NCI-H187 (cell line): ENCODE measurements at places on chromosomes 11 and 22.

DNA sequence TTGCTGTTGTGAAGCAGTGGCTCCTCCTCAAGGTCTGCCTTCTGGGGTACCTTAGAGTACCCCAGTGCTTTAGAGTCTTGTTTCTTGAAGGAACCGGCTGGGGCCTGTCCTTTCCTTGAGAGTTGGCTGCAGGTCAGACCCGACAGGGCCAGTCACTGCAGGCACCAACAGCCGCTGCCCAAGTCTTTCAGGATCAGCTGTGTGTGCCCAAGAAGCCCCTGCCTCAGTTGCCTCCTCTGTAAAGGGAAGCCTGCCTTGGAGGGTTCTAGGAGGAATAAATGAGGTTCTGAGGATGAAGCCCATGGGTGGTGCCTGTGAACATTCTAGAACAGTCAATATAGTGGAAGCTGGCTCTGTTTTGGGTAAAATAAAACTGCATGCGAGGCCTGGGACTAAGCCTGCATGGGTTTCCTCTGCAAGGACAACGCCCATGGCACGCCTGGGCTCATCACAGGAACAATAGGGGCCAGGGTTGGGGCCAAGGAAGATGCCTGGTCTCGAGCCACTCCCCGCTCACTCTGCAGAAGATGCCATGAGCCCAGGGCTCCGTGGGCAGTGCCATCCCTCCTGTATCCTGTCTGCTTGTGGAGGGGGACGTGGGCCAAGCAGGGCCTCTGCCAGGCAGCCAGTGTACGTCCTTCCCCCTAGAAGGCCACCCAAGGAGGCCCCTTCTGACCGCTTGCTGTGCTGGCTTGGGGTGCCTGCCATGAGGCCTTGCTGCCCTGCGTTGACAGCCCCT, 81.6 kb downstream of the MED15 start:
- DNase-seq: no peak

DNA sequence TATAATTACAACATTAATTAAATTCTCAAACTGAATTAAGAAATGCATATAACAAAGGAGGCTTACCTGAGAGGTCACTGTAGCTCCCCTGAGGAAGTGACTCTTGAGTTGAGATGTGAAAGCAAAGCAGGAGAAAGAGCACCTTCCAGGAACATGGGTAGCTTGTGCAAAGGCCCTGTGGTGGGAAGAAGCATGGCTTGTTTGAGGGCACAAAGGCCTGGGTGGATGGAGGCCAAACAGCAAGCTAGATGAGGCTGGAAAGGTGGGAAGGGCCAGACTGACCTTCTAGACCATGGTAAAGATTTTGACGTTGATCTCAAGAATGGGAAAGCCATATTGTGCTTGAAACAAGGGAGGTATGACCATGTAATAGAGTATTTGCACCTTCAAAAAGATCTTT, 155.1 kb downstream of the PKNOX2 start:
- no peak for DNase-seq

GRCh38 chr11:102614485-102614884, 10.6 kb downstream of the MMP20 start:
- DNase-seq: no peak

DNA sequence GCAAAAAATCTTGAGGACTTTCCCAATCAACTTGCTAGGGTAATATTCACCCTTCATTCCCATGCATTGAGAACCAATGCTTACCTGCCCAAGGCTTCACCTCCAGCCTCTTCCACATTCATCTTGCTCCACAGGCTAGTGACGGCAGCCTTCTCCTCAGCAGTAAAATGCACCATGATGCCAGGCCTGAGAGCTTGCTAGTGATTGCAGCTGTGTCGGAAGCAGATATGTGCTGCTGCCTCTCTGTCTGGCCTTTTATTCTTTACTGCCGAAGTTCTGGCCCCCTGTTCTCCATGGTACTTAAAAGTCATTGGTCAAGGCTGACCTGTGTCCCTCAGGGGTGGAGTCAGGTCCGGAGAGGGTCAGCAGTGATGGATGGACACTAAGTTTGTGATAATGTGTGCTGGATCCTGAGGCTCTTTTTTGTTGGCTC, at the start of gene HBE1:
Gene HBE1, minus strand, starts transcription at position 231 of the 433 bp plus-strand sequence. Its CDS starts 55 bp downstream, at position 176.
- no peak for DNase-seq

GRCh38 chr11:75462117-75462653, 29.2 kb upstream of the KLHL35 start:
- DNase-seq: no peak

GRCh38 chr11:62573006-62573591, 592 bp downstream of the EEF1G start:
- DNase-seq: no peak

GRCh38 chr22:30940685-30941362, 27.8 kb downstream of the MORC2 start:
- DNase-seq: no peak

DNA sequence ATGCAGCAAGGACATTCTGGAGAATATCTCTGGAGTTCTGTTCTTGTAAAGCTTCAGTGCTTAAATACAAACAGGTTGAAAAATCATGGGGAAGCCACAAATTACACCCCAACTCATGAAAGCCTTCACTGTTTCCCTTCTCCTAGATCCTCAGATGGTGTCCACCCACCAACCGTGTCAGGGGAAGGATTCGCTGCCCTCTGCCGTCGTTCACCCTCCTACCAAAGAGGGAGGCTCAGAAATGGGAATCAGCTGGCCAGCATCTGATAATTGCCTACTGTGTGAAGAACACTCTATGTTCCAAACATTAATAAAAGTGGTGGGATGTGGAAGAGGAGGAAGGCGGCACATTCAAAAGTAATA, 7.4 kb upstream of the HEPACAM start:
- DNase-seq: no peak

- DNase-seq: no peak
Measured at GRCh38 chr11:70637186-70637800, 239.0 kb downstream of the CTTN start.

DNA sequence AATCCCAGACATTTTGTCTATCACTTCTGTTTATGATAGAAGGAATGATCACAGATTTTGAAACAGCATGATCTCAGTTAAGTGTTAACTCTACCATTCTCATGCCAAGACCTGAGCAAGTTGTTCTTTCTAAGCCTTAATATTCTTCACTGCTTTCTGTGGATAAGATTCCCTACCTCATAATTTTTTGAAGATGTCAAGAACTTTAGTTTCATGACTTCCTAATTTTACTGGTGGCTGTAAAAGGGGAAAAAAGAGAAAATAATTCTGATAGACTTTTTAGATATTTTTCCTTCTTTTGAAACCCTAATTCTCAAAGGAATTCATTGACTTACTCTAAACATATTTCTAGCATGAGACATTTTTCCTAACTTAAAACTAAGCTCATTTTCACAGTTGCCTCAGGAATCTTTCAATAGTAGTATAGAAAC, 520.0 kb upstream of the LUZP2 start:
- no peak for DNase-seq

DNA sequence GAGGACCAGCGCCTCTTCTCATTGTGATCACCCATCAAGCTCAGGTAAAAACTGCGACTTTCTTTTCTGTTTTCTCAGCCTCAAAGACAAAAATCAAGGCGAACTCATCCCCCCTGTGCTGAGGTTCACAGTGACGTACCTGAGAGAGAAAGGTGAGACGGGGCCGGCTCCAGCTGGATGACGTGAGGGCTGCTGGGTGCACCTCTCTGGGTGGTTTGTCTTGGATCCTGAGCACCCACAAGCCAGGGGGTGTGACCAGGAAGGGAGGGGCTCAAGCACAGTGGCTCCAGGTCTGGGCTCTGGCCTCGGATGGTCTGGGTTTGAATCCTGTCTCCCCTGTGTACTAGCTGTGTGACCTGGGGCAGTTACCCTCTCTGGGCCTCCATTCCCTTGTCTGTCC, 92.8 kb downstream of the ARHGAP8 start:
- DNase-seq: no peak

- DNase-seq: no peak
Measured at GRCh38 chr11:69136471-69136870, 19.3 kb upstream of the SMIM38 start.

- DNase-seq: no peak
Measured at GRCh38 chr11:132576706-132577105, 955.6 kb downstream of the OPCML start.

DNA sequence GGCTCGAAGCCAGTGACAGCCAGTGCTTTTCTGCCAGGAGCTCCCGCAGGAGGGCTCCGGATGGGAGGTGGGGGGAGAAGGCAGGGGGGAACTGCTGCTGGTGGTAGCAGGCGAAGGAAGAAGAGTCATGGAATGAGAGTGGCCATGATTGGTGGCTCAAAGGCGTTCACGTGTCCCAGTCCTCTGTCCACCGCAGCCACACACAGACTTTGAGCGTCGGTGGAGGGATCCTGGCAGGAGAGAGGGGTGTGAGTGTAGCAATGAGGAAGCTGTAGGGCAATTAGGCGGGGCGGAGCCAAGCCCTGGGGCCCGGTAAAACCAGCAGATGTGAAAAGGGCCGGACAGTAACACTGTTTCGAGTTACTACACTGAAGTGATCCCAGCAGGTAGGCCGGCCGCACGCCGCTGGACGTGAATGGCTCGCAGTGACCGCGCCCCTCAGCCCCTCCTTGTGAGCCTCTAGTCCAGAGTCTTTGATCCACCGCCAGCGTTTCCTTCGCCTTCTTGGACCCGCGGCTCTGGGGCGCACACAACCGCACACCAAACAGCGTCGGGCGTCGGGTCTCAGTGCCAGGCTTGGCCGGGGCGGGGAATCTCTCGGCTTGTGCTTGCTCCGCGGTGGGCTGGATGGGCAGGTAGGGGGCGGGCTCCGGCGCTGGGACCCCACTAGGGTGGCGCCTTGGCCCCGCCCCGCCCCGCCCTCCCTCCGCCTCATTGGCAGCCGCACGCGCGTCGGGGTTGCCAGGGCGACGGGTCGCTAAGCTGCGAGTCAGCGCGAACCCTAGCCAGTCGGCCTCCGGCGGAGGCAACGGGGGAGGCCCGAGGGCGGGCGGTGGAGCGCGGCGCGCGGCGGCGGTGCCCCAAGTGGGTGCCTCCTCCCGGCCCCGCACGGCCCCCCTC, at the start of gene LRRC10B:
Gene LRRC10B, plus strand, starts transcription at position 788 of the 900 bp plus-strand sequence. CDS start 250 bp downstream, outside the sequence.
- no peak for DNase-seq

GRCh38 chr11:107799218-107799859, 59.2 kb downstream of the SLC35F2 start:
- no peak for DNase-seq

- no peak for DNase-seq
Measured at GRCh38 chr22:24437741-24438328, 10.4 kb downstream of the ADORA2A start.

- DNase-seq: no peak
Measured at GRCh38 chr22:39959640-39960447, at the start of gene TMA7B. TMA7B (plus strand) TSS chr22:39960397; CDS start chr22:39964375, 3,978 bp downstream.

DNA sequence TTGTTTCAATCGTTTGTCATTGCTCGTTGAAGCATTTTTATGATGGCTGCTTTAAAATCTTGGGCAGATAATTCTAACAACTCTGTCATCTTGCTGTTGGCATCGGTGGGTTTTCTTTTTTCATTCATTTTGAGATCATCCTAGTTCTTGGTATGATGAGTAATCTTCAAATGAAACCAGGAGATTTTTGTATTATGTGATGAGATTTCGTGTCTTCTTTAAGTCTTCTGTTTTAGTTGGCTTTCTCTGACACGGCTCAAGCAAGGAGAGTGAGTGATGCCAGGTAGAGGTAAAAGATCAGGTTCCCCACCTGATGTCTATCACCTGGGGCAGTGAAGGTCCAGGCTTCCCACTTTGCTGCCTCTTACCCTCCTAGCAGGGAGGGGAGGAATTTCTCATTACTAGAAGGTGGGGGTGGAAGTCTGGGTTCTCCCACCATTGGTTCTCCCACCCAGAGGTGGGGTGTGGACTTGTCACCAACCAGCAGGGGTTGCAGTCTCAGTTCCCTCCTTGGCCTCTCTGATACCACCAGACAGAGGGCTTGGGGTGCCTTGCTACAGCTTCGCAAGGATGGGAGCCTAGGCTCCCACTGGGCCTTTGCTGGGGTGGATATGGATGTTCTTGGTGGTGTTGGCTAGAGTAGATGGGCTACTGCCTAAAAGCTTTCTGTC, 12.9 kb downstream of the CDC45 start:
- DNase-seq: no peak

DNA sequence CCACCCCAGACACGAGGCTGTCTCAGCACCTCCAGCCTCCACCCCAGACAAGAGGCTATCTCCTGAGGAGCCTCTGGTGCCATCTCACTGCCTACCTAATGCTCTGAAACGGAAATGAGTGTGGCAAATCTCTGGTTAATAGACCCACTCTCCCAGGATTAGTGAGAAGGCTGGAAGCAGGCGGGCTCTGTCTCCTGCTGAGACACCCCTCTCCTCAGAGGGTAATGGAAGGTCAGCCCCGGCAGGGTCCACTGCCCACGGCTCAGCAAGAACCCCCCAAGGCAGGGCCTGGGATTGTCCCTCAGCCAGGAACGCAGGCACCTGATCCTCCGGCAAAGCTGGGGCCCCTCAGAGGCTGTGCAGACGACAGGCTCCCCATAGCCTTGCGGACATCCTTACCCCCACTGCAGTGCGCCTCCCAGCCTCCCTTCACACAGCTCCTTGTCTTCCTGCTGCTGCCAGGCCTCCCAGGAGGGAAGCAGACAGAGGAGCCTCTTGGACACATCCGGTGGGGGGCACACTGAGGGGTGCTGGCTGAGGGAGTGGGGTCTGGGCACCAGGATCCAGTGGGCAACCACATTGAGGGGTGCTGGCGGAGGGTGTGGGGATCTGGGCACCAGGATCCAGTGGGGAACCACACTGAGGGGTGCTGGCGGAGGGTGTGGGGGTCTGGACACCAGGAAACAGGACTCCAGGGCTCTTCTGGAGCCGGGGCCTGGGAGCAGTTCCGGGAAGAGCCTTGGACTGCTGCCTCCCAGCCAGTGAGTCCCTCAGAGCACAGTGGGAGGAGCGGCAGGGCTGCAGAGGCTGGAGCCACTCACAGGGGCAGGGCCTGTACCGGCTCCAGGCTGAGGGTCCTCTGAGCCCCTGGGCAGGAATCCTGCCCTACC, 13.1 kb downstream of the CHID1 start:
- no peak for DNase-seq

GRCh38 chr22:40718250-40719204, 39.2 kb downstream of the MCHR1 start:
- no peak for DNase-seq

GRCh38 chr11:74681686-74682651, 49.3 kb downstream of the CHRDL2 start:
- DNase-seq: no peak

- no peak for DNase-seq
Measured at GRCh38 chr11:44782478-44782877, 55.7 kb downstream of the TSPAN18 start.

DNA sequence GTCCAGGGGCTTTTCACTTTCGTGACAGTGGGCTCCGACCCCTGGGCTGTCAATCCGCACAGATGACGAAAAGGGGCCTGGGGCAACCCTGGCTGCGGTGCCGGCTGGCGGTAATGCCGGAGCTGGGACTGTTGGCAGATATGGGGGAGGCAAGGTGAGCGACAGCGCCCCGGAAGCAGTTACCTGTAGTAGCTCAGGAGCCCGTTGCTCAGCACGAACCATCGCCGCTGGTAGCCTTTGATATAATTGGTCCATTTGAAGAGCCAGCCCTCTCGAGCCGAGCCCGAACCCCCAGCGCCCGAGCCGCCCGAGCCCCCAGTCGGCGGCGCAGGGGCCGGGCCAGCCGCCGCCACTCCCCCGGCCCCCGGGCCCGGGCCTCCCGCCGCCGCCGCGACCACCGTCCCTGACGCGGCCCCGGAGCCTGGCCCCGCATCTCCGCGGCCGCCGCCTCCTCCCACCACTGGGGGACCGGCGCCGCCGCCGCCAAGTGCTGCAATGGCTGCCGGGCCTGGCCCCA, 396 bp downstream of the OSBP start:
- no peak for DNase-seq
